ENCODE measurements at places on chromosomes 1 and 21. TPM values are rescaled to one million over a fixed set of nuclear protein-coding genes. Genes with fewer than 3 reads are reported as not detected.

The FAM167B gene
- 0.54 TPM for total RNA-seq

The MCOLN2 gene
- total RNA-seq, result 0.84 TPM

The SYTL1 gene
- total RNA-seq, result 273 TPM

The MRPS21 gene
- 50.9 TPM for total RNA-seq

The GBP6 gene
- 0.39 TPM for total RNA-seq

The ADAMTS4 gene
- 0.20 TPM for total RNA-seq

The AK4 gene
- total RNA-seq, result 0.32 TPM

The HSD3B1 gene
- total RNA-seq, result not detected

The BMP8B gene
- total RNA-seq, result 3.6 TPM

The TFB2M gene
- 15.1 TPM for total RNA-seq

The RALGPS2 gene
- 12.4 TPM for total RNA-seq

The RNU1-1 gene
- 3,038 TPM for total RNA-seq

The FAM72B gene
- 1.9 TPM for total RNA-seq

The SELP gene
- 5.4 TPM for total RNA-seq

Measured in natural killer cell (primary cell).